HT1080 (cell line): ENCODE measurements at places on chromosomes 2 and 18. TPM values are rescaled to one million over a fixed set of nuclear protein-coding genes. Genes with fewer than 3 reads are reported as not detected.

The ITPRIPL1 gene
- total RNA-seq = 0.23 and 0.73 TPM in 2 replicates

The MAL gene
- total RNA-seq = not detected in 2 replicates

The PIEZO2 gene
- 0.10 and 0.82 TPM in 2 replicates for total RNA-seq

The IL36RN gene
- not detected in 2 replicates for total RNA-seq

The VIT gene
- total RNA-seq = not detected in 2 replicates

The ZNF521 gene
- total RNA-seq = 17.5 and 19.9 TPM in 2 replicates

GRCh38 chr2:74099271-74099670 lies 48.4 kb downstream of the BOLA3 start:
- no peak for DNase-seq

DNA sequence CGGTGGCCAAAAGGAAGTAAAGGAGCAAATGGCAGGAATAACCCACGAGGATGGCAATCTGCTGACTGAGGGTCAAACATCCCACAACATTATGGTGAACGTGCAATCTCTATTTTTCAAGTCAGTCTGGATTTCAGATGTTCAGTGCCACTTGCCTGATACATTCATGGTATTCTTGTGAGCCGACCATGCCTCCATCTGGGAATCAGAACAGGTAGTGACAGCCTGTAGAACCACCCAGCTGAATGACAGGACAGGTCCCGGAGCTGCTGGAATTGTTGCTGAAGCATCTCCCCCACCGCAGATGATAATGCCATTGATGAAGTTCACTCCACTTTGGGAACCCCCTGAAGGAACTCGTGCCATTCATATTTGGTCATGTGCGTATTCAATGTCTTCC lies 123.2 kb downstream of the CAPN13 start:
- no peak for DNase-seq

GRCh38 chr2:177147834-177148445 lies 64.7 kb upstream of the HNRNPA3 start:
- DNase-seq = no peak
